CD4-positive, alpha-beta T cell treated with Interleukin-6 for 4 hours (primary cell): ENCODE measurements at places on chromosomes 2 and 18.

DNA sequence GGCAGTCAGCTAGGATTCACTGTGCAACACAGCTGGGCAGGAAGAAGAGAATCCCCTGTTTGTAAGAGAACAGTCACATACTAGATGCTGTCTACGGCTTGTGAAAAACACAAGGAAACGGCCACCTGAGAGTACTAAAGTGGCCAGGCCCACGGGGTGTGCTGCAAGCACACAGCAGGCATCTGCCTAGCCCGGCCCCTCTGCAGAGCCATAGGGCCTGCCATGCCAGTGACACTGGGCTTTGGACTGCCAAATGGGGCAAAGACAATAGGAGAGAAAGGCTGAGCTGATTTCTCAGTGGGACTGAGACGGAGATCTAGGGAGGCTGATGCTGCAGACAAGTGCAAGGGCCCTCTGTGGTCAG lies 10.3 kb downstream of the TUBB6 start:
- no peak for DNase-seq

GRCh38 chr2:119749477-119750012 lies 10.2 kb upstream of the PTPN4 start:
- DNase-seq = no peak

GRCh38 chr2:106165029-106165428 lies 29.1 kb downstream of the UXS1 start:
- no peak for DNase-seq

- DNase-seq = no peak
These were observed 75.4 kb downstream of the DYSF start for GRCh38 chr2:71528749-71529148.

DNA sequence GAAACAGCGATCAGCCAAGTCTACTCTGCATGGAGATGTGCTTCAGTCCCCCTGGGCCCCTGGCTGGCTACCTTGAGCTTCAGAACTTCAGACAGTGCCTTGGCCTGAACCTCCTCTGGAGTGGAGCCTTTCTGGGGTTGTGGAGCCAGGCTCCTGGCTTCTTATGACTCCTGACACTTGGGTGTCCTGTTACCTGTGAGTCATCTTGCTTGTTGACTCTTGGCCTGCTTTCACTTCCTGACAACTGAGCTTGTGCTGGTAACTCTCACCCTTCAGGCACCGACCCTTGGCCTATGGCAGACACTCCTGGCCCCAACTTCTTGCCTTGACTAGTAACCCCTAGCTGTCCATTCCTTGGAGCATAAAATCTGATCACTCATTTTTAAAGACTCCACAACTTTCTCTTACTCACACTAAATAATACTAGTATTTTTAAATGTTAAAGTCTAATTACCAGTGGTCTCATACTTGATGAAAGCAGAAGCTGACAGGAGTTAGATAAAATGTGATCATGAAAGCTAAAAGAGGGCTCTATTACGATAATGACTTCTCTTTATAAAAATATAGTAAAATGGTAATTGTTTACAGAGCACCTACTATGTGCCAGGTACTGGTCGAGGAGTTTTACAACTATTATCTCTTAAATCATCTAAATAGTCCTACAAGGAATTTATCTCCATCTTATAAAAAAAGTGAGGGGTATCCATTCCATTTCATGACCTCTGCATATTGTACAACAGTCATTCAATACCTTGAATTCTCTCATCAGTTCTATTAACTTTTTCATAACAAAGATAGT lies 46.3 kb upstream of the VIT start:
- no peak for DNase-seq

- DNase-seq = no peak
These were observed 142.7 kb downstream of the KLHL14 start for GRCh38 chr18:32629981-32630700.

- DNase-seq = no peak
These were observed 297.8 kb upstream of the TFPI start for GRCh38 chr2:187851955-187852561.

- no peak for DNase-seq
These were observed 76.7 kb downstream of the MERTK start for GRCh38 chr2:111975053-111975552.

GRCh38 chr2:113854970-113855740 lies 34.7 kb upstream of the ACTR3 start:
- DNase-seq = no peak

DNA sequence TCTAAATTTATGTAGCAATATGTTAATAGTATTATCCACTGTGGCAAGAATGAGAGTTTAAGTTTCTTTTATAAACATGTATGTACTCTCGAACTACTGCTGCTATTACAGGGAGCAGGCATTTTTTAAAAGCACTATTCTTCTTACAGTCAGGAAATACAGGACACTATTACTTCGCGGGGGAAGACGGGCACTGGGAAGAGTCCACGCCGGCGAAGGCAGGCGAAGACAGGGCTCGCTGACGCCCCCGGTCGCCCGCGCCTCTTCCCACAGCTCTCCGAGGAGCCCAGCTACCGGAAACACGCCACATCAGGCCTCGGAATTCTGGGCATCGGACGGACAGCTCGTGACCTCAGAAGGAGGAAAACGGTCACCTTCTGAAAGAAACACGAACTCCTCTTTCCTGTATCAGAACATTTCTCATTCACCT lies 90.2 kb downstream of the FAM161A start:
- no peak for DNase-seq

DNA sequence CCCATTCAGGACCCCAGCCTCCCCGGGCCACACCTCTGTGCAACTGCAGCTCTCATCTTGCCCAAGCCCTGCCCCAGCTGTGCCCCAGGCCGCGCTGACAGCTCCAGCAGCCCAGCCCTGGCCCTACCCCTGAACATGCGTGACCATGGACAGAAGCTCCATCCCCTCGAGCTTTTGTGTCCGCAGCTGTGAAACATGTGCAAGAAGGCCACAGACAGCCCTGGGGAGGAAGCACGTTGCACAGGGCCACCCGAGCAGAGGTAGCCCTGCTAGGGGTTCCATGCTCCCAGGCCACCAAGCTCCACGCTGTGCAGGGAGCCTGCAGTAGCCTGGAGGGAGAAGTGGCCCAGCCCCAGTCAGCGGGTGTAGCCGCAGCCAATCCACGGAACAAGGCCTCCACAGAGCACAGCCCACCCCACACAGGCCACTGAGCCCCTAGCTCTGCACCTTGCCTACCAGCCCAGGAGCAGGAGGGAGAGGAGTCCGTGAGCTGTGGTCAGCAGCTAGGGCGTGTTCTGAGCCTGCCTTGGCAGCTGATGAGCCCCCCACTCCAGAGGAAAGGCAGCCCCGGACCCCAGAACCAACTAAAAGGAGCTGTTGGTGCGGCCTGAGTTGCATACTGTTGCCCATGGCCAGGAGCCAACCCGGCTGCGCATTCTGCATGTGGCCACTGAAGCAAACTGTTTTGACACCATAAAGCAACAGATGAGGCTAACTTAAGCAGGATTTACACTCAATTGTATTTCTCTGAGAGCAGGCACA lies 184.0 kb downstream of the SEPTIN10 start:
- no peak for DNase-seq

GRCh38 chr2:55555977-55556376 lies 36.5 kb downstream of the CFAP36 start:
- DNase-seq = no peak

DNA sequence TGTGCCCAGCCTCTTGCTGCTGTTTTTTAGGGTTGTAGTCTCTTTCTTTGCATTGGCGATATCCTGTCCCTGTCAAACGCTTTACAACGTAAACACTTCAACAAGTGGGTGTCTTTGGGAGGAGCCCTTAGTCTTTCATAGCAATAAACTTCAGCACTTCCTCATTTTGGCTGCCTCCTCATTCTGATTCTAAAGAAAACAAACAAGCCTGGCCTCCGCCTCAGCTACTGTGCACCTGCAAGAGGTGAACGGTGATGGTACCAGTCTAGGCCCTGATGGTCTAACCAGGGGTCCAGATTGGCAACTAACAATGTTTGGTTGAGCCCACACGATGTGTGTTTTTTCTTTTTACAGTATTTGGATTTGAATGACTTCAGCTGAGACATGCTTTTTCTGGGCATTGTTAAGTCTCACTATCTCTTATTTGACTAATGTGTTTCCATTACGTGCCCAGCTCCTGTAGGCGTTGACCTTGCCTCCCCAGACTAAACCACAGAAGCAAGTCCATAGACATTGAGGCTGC lies 53.2 kb upstream of the CUL3 start:
- DNase-seq = peak; percentile 21

GRCh38 chr2:1758171-1758570 lies 13.9 kb upstream of the PXDN start:
- DNase-seq = no peak

DNA sequence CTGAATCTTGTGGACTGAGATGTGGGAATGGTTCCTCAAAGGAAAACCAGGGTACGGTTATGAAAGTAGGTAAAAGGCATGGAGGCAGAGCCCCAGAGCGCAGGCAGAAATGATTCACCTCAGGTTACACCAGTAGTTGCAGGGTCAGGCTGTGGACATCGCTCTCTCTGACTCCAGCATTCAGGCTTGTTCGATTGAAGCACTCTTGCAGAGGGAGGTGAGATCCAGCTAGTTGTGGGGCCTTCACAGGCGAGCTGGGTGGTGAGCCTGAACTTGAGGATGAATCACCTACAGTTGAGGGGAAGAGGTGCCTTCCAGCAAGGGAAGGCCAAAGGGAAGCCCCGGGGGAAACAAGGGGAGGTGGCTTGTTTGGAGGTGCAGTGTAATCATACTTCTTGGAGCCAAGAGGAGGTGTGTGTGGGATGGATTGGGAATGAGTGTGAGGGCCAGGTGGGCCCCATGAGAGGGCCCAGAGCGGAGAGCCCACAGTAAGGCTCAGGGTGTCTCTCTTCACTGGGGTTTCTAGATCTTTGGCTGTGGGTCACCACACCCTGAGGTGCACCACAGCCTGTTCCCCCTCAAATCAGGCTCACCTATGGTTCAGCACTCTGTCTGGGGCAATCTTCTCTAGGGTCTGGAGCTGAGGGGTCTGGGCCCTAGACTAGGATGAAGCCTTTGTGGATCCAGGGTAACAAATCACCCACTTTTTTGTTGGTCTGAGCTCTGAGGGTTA lies 48.5 kb upstream of the MCFD2 start:
- no peak for DNase-seq

DNA sequence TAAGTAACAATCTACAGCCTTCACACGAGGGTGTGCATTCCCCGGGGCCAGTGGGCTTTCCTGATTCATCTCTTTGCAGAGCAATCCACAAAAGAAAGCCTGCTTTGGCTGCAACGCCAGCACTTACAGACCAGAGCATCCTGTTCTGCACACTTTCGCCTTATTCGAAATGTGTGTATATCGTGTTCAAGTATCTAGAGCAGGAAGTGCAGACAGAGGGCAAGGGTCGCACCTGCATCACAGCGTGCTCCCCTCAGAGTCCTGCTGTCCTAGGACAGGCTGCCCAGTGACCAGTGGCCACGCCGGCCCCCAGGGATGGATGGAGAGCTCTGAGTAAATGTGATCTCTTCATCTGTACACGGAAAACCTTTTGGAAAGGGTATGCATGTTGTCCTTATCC lies 264.3 kb downstream of the ZNF516 start:
- DNase-seq = no peak

DNA sequence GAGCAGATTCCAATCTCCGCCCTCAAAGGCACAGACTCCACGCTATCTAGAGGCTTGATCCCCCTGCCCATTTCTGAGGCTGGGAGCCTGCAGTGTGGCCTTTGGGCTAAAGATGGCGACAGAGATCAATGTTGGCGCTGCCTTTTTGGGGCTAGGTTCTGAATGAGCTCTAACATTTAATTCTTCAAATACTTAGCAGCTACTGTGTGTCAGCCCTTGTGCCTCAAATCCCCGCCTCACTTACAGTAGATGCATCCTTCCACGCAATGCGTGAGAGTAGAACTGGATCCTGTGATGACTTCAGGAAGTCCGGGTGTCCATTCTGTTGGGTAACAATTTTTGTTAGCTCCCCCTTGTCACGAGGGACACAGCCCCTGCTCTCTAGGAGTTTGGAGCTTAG lies 12.4 kb downstream of the IL1F10 start:
- peak; percentile 46 for DNase-seq

GRCh38 chr18:10336749-10337350 lies 117.6 kb upstream of the APCDD1 start:
- DNase-seq = no peak

GRCh38 chr2:88564402-88564801 lies 62.9 kb downstream of the EIF2AK3 start:
- no peak for DNase-seq

DNA sequence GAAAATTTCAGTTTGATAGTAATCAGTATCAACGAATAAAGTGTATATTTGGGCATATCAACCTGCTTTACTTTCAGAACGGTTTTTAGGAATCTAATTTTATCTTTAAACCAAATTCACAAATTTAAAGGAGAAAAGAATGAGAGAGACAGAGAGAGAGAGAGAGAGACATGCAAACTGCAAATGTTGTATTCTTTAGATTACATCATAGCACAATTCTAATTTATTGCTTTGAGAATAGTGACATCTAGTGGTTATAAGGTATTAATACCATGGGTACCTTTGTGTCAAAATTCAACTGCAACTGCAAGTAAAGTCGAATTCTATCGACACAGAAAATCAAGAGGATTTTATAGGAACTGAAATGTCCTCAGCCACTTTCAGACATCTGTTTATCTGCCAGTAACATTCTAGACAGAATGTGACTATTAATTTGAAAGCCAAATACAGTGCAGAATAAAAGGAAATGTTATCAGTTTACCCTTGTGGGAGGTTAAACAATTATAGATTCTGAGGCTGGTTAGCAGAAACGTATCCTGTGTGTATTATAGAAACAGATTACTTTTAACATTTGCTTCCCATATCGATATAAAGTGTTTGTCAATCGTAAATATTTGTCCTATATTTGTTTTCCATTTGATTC lies 529.8 kb upstream of the VRK2 start:
- no peak for DNase-seq

- peak; percentile 37 for DNase-seq
These were observed 62.5 kb downstream of the SLC4A3 start for GRCh38 chr2:219689676-219690628.

GRCh38 chr18:59564561-59564960 lies 132.7 kb downstream of the CCBE1 start:
- DNase-seq = no peak

GRCh38 chr2:223075301-223076270 lies 23.6 kb downstream of the KCNE4 start:
- DNase-seq = no peak

- no peak for DNase-seq
These were observed 48.4 kb downstream of the LRRTM1 start for GRCh38 chr2:80255918-80256781.

- no peak for DNase-seq
These were observed 204.0 kb downstream of the ARL4C start for GRCh38 chr2:234292962-234293243.

DNA sequence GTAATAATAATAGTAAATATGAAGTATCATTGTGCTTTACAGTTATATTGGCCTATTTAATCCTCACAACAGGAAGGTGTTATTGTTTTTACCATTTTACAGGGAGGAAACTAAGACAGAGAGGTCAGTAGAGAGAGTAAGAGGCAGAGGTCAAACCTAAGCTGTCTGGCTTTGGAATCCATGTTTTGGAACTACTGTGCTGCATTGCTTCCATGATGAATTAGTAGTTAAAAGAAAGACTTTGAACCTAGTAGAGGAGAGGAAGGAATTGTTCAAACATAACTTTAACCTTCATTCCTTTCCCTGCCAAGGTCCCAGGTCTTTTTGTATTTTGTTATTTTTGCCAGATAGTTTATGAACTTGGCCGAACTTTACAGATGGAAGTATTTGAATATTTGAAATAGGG lies 80.9 kb downstream of the PHLPP1 start:
- no peak for DNase-seq
